ENCODE measurements at places on chromosomes 2 and 18. TPM values are rescaled to one million over a fixed set of nuclear protein-coding genes. Genes with fewer than 3 reads are reported as not detected.

DNA sequence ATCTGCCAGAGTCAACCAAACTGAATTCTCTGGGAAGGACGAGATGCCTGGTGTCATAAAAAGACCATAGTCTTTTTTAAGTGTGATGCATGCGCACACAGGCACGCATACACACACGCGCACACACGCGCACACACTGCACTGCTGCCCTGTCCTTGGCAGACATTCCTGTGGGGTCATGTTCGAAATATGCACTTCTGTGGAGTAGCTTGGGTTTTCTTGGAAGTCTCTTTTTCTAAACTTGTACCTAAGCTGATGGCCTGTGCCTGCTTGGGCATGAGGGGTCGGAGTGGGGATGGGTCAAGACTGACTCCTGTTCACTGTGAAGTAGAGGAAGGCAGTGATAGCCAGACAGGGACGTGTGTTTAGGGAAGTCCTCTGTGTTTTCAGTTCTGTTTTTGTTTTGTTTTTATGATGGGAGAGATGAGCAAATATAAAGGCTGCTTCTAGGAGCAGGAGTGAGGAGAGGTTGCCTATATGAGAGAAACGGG lies 4.0 kb upstream of the RMC1 start:
- DNase-seq = no peak
- no peak overlapping the region for H3K27ac ChIP-seq
- no peak overlapping the region for H3K4me3 ChIP-seq
- H3K4me1 ChIP-seq = peaks cover 12% of the 10 kb centered on the region
- H3K27me3 ChIP-seq = no peaks in the 10 kb centered on the region

ICOS gene
- total RNA-seq = not detected

- no peaks in the 10 kb centered on the region for H3K36me3 ChIP-seq
- no peak overlapping the region for H3K27ac ChIP-seq
- no peak for DNase-seq
Measured at GRCh38 chr2:8527031-8527430, 154.8 kb upstream of the ID2 start.

DTNA gene
- total RNA-seq = not detected

DSG4 gene
- not detected for total RNA-seq

- no peak overlapping the region for H3K27ac ChIP-seq
- H3K4me3 ChIP-seq = no peak overlapping the region
- H3K36me3 ChIP-seq = no peaks in the 10 kb centered on the region
- no peaks in the 10 kb centered on the region for H3K27me3 ChIP-seq
- H3K4me1 ChIP-seq = peaks cover 5% of the 10 kb centered on the region
Measured at GRCh38 chr2:108403494-108403893, 25.7 kb downstream of the SULT1C4 start.

DNA sequence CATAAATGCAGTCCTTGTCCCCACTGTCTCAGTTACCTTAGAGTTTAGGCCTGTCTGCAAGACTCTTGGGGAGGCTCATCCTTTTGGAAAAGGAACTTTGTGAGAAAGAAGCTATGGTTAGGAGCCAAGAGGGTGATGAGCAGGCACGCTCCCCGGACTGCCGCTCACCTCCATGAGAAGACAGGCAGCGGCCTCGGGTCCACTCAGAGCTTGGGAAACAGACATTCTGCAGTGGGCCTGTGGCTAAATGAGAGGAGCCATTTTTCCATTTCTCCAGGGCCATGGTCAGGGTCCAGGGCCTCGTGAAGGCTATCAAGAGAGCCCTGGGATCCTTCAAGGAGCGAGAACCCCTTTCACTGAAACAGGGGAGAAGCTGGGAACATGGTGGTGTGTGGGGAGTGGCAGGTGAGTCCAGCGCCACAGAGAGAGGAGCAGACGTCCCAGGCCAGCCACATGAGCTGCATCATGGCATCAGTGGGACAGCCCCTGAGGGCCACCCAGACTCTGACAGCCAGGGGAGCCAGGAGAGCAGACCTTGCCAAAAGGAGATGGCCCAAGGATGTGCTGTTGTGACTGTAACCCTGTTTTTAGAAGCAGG lies 4.0 kb upstream of the TEX51 start:
- H3K27ac ChIP-seq = no peak overlapping the region
- DNase-seq = no peak
- peaks cover 6% of the 10 kb centered on the region for H3K36me3 ChIP-seq
- no peaks in the 10 kb centered on the region for H3K4me1 ChIP-seq
- no peak overlapping the region for H3K4me3 ChIP-seq

MRPL19 gene
- 65.4 TPM for total RNA-seq

C18orf54 gene
- 5.5 TPM for total RNA-seq

DNA sequence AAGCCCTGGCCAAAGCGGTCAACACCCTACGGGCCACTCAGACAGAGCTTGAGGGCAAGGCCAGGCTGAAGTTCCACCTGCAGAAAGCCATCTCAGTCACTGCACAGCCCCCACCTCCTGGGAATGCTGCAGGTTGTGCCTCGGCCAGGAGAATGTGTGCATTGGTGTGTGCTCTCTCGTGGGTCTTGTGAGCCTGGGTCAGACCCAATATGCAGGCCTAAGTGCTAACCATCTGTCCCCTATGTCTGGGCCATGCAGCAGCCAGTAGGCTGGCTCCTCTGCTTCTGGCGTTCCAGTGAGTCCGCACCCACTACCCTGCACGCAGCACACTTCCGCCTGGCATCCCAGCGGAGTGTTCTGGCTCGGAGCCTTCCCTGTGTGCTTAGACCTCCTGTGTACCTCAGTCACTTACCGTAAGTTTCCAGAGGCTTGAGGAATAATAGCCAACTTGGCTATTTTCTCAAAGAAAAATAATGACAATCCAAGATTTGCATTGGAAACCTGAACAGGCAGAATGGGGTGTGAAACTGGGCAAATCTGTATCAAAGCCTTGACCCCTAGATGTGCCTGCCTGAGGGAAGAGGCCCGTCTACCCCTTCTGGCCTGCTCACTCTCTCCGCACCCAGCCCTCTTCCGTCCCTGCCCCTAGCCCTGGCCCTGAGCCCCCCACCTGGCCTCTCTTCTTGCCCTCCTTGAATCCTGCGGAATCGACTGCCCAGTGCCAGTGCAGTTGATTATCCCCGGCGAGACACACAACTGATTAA lies 7.2 kb downstream of the SIX3 start:
- H3K4me3 ChIP-seq = no peak overlapping the region
- no peak for DNase-seq
- no peaks in the 10 kb centered on the region for H3K4me1 ChIP-seq
- H3K27me3 ChIP-seq = peaks cover 42% of the 10 kb centered on the region

OTOS gene
- not detected for total RNA-seq

GRCh38 chr18:24603151-24603550 lies 142.7 kb downstream of the HRH4 start:
- H3K27me3 ChIP-seq = peaks cover 17% of the 10 kb centered on the region
- H3K4me3 ChIP-seq = no peak overlapping the region
- DNase-seq = no peak
- H3K36me3 ChIP-seq = no peaks in the 10 kb centered on the region

SFXN5 gene
- 8.0 TPM for total RNA-seq

- H3K36me3 ChIP-seq = no peaks in the 10 kb centered on the region
- no peak for DNase-seq
- H3K4me3 ChIP-seq = no peak overlapping the region
Measured at GRCh38 chr2:212237350-212238095, 301.1 kb downstream of the ERBB4 start.

DNA sequence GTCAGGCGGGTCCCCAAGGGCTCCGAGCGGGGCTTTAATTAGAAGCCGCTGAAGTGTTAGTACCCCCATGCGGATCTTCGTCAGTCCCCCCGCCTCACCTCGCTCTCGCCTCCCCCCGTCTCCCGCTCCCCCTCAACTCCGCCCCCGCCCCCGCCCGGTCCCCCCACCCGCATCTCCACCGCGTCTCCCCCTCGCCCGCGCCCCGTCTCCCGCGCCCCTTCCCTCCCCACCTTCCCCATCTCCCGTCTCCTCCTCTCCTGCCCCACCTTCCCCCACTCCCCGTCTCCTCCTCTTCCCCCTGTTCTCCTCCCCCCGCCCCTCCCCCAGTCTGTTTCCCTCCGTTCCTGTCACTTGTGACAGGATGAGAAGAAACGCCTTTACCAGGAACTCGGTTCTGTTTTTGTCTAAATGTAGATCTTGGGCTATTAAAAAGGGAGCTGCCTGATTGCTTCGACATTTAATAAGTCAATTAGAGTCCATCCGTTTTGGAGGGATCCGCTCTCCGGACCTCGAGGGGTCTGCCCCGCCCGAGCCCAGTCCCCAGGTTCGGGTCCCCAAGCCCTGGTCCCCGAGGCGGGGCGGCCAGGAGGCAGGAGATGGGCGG lies 969 bp upstream of the ALKAL2 start:
- H3K27me3 ChIP-seq = no peaks in the 10 kb centered on the region
